ENCODE measurements at places on chromosomes 1 and 21. TPM values are rescaled to one million over a fixed set of nuclear protein-coding genes. Genes with fewer than 3 reads are reported as not detected.

The LCE1A gene
- total RNA-seq: not detected

The PADI2 gene
- total RNA-seq: 5.6 TPM

The SPOCD1 gene
- 0.52 TPM for total RNA-seq

The UTS2 gene
- total RNA-seq: not detected

The SH2D5 gene
- 1.2 TPM for total RNA-seq

The LY9 gene
- not detected for total RNA-seq

The TRNP1 gene
- total RNA-seq: 39.2 TPM

The CELA2A gene
- total RNA-seq: 0.67 TPM

The PLEKHN1 gene
- total RNA-seq: 16.7 TPM

The VN1R5 gene
- not detected for total RNA-seq

The PLA2G2D gene
- not detected for total RNA-seq

DNA sequence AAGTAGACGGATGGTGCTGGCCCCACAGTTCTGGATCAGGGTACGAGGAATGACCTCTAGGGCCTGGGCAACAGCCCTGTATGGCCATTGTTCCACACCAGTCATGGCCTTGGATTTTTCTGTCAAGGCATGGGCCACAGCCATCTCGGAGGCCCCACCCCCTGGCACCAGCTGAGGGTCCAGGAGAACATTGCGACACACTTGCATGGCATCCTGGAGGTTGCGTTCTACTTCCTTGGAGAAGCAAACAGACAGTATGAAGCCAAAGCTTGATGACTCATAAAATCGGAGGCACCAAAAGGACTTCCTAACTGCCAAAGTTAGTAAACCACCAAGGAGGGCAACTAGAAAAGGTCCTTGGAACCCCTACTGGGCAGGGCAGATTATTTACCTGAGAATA, 11.9 kb upstream of the VHLL start:
- no peak for DNase-seq

GRCh38 chr1:248174521-248174920, at the start of gene OR2M2:
Gene OR2M2, plus strand, starts transcription at chr1:248174821. Its CDS starts 5,165 bp downstream, at chr1:248179986.
- DNase-seq: no peak

DNA sequence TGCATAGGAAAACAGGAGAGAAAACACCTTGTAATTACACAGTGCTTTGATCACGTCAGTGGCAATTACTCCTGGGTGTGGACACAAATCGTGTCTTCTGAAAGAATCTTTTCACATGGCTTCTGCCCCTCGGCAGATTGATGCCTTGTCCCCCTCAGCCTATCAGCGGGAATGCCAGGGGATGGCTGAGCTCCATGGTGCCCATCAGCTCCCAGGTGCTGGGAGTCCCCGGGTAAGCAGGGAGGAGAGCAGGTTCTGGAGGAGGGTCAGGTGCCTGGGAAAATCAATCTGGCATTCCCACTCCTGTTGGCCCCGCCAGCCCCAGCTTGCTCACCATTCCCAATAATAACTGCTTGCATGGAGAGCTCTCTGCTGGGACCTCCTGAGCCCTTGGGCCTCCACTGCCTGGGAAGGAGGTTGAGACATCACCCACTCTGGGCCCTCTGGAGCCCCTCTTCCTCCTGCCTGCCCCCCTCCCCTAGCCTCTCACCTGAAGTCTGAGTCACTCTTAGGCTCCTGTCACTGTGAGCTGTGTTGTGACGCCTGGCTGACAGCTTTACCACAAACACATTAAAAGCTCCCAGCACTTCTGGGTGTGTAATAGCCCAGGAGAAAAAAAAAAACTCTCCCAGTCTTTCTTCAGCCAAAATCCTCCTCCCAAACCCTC, 4.9 kb downstream of the CAMK2N1 start:
- no peak for DNase-seq

- DNase-seq: no peak
Measured at GRCh38 chr21:25845729-25846256, 111.0 kb downstream of the GABPA start.

DNA sequence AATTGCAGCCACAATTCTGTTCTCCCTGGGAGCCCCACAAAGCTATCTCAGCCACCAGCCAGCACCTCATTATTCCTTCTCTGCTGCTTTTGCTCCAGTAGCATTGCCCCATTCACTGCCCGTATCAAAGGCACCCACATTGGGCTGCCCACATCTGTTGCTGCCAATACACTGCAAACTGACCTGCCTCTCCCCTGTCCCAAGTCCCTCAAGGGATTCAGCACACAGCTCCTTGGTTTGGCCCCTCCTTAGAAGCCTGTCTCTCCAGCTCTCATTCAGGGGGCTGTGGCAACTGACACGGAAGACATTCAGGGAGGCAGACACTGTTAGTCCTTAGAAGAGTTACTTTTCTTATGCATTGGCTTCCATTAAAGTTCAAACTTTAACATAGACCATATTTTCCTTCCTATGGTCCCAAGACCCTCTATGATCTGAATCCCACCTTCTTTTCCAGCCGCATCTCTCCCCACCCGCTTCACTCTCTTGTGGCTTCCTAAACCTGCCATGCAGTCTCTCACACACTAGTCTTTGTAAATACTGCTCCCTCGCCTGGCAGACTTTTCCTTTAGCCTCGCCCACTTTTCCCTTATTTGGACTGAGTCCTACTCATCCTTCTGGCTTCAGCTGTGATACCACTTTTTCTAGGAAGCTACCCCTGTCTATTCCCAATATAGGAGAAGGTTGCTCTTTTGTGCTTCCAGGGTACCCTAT, 19.3 kb upstream of the KLHDC8A start:
- DNase-seq: peak; percentile 58

DNA sequence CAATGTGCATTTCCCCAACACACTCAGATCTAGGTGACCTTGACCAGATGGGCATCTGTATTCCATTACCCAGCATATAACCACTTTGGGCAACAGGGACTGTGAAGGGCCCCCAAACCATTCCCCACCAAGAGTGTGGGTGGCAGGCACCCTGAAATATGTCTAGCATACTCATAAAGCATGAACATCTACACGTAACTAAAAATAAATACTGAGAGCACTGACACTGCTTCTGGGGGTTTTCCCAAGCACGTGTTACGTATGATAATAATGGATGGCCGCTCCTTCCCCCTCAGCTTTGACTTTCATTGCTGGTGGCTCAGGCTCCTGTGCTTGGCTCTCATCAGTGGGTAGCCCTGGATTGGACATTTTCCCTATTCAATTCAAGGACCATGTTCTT, 39.1 kb downstream of the IGSF3 start:
- no peak for DNase-seq

DNA sequence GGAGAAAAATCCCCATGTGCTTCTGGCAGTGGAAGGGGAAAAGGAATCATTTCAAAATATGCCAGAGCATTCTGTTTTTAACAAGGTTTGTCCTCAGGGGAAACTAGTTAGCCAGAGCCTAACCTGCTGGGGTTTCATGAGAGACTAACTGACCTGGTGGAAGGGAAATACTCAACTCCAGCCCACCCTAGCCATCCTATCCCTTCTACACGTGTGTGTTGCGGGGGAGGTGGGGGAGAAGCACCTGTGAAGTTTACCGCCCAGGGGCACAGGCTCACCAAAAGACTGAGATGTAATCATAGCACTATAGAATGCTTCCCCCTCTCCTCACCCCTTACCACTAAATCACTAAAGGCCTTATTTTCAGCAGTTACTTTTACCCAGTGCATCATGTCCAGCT, 139.5 kb downstream of the GRIK3 start:
- DNase-seq: peak; percentile 18

DNA sequence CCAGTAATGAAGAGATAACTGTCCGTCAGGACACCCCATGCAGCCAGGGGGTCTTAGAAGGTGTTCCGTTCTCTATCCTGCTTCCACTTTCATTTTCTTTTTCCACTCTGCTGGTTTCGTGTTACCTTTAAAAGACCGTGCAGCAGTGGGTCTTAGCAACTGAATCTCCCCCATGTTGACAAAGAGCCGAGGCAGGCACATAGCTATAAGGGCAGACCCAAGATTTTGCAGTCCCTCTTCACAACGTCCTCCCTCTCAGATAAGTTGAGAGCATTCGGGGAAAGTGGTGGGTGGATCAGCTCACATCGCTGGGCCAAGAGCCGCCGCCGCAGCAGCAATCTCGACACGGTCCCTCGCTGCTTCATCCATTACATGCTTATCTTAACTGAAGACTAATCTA, 355.5 kb downstream of the LMO4 start:
- DNase-seq: no peak

GRCh38 chr1:202255343-202255742, 61.7 kb downstream of the LGR6 start:
- no peak for DNase-seq

- DNase-seq: no peak
Measured at GRCh38 chr1:67599085-67599484, 85.9 kb upstream of the GADD45A start.

DNA sequence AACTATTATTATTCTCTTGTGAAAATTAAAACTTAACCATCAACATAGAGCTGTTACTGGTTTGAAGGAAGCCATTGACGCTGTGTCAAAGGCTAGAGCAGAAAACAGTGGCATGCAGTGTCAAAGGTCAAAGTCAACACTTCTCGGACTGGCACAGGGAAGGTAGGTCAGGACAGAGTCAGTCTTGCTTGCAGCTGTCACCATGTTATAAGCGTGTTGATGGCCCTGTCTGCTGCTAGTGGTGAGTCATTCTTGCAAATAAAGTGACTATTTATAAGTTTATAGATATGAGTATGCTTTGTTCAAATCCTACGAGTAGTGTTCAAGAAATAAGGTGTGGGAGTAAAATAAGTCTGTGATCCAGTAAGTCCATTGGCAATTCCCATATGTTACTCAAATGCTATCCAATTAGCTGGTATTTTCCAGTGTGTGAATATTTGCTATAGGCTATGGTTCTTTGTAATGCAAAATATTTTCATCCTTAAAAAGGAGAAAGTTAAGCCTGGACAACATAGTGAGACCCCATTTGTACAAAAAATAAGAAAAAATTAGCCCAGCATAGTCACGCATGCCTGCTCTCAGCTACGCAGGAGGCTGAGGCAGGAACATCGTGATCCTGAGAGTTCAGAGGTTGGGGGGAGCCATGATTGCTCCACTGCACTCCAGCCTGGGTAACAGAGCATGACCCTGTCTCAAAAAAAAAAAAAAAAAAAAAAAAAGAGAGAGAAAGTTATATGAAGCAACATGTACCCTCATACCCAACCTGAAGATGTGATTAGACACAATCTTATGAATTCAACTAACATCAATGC, 26.3 kb upstream of the TINAGL1 start:
- DNase-seq: no peak

DNA sequence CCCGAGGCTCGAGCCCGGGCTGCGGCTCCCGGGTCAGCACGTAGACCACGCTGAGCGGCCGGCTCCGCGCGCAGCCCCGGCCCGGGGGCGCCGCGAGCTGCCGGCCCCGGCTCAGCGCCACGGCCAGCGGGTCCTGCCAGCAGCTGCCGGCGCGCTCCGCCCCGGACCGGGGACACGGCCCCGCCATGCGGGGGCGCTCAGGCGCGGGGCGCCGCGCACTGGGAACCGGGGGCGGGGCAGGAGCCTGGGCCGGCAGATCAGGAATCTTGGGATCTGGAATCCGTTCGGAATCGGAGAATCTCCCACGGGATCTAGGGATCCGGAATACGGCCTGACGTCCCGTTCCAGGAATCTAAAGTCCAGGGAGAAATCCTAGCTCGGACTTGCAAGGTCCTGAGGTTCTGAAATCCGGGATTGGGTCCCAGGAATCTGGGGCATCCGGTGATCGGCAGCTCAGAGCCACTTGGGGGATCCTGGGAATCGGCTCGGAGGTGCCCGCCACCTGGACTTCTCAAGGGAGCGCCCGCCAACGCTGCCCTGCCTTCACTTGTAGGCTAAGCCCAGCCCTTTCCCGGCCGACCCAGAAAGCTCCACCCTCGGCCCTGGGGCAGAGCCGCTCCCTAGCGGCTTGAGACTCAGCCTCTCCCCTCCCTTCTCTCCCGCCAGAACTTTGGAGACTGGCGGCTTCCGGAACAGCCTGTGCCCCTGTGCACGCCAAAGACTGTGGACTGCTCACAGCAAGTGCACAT, at the start of gene MAP3K6:
TSS of gene MAP3K6 (minus strand) at position 551 of the 749 bp plus-strand sequence. CDS start at position 187, 364 bp downstream.
- DNase-seq: no peak

GRCh38 chr1:14140831-14141401, 440.9 kb downstream of the PRDM2 start:
- no peak for DNase-seq

GRCh38 chr1:196295766-196296165, 312.5 kb downstream of the KCNT2 start:
- no peak for DNase-seq

- DNase-seq: no peak
Measured at GRCh38 chr1:113760102-113761080, 1.1 kb upstream of the PHTF1 start.

DNA sequence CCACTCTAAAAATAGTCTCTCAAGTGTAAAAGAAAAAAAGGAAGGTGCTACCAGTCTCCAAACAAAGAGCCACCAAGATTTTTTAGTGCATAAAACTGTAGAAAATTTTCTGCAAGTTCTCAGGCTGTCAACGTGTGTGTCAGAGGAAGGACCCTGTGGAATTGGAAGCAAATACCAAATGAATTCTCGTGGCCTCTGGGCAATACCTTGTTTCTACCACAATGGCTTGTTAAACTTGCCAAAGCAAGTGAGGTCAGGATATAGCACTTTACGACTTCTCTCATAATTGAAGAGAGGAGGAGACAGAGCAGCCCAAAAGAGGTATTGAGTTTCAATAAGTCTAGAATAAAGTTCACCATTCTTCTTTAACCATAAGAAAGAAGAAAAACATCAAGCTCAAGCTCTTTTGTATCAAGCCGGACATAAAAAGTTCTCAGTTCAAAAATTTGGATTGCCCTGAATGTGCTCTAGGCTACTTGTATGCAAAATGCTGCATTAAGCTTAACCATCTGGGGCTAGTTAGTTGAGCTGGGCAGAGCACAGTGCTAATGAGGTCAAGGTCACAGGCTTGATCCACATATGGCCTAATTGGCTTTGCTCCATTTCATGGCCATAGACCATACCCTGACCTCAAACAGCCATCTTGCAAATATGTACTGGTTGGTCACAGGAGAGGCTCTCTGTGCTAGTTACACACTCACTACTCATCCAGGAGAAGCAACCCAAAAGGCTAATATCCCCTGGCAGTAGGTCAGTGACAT, 60.5 kb downstream of the TBX15 start:
- DNase-seq: no peak

DNA sequence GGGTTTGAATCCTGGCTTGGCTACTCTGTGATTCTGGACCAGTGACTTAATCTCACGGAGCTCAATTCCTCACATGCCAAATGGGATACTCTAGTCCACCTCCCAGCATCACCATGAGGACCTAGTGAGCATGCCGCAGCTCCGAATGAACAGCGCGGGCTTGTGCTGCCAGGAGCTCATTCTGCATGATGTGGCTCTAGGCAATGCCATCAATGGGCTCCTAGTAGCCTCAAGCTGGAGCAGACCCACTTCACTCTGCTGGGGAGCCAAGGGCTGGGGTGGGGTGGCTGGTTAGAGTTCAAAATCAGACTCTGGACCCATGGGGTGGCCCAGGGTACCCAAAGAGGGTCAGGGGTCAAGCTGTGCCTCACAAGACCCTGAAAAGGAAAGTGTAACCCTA, 41.5 kb downstream of the CDK18 start:
- peak; percentile 62 for DNase-seq

DNA sequence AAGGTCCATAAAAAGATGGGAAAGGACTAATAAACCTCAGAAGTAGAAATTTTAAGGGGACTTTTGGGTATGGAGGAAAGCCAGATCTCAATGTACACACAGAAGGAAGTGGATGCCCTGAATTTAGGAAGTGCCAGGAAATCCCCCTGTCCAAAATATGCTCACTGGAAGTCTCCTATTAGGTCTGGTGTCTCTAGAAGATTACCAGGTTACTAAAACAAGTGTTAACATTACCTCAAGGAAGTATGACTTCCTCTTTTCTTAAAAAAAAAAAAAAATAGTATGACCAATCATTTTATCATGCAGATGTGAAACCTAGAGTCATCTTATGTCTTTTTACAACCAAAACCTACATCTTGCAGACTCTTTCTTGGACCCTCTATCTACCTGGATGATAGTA, 30.7 kb downstream of the CD58 start:
- no peak for DNase-seq

GRCh38 chr1:55062801-55063576, 23.6 kb downstream of the PCSK9 start:
- no peak for DNase-seq

All from type B pancreatic cell (in vitro differentiated cells).